Retinal pigment epithelial cell (primary cell): ENCODE measurements at places on chromosomes 1 and 21.
A peak's percentile ranks its signal among the peaks of the same experiment; 100 is the strongest.

- no peak for DNase-seq
Measured at GRCh38 chr1:53319296-53320101, 8.4 kb downstream of the LRP8 start.

GRCh38 chr1:158145173-158145719 is 35.4 kb upstream of the CD1D start:
- no peak for DNase-seq

DNA sequence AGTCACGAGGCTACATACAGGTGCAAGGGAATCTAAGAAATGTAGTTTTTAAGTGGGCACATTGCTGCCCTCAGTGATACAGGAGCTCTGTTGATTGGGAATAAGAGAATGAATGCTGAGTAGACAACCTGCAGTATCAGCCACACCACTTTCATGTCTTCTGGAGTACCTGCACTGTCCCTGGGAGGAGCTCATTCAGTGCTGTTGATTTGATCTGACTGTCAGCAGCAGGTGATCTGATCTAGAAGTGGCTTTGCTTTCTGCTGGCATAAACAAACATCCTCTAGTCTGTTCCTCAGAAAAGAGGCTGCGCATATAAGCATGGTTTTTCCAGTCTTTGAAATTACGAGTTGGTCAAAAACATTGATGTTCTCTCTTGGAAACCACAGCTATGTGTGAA is 35.5 kb upstream of the LRRC52 start:
- no peak for DNase-seq

GRCh38 chr1:7407544-7407895 is 363.6 kb upstream of the VAMP3 start:
- no peak for DNase-seq

- no peak for DNase-seq
Measured at GRCh38 chr1:2592672-2593071, 6.1 kb downstream of the PRXL2B start.

DNA sequence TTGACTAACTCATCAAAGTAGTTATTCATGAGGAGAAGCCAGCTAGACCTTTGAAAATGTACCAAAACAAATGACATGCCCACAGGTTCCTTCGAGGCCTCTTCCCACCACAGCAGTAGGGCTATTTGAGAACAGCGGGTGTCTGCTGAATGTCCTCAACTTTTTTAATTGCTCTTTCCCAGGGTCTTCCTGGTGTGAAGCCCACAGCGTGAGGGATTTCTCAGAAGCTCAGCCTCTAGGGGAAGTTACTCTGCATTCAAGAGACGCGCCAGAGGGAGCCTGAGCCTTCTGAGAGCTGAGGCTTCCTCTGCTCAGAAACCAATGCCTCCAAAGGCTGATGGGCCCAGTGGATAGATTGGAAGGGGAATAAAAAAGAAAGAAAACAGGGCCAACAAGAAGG is 153.6 kb downstream of the OLFM3 start:
- no peak for DNase-seq

- DNase-seq = no peak
Measured at GRCh38 chr1:43363283-43363934, 4.4 kb downstream of the ELOVL1 start.

GRCh38 chr1:114355240-114355639 is 155.8 kb downstream of the TRIM33 start:
- no peak for DNase-seq

- no peak for DNase-seq
Measured at GRCh38 chr1:200275415-200275814, 134.4 kb downstream of the ZNF281 start.

DNA sequence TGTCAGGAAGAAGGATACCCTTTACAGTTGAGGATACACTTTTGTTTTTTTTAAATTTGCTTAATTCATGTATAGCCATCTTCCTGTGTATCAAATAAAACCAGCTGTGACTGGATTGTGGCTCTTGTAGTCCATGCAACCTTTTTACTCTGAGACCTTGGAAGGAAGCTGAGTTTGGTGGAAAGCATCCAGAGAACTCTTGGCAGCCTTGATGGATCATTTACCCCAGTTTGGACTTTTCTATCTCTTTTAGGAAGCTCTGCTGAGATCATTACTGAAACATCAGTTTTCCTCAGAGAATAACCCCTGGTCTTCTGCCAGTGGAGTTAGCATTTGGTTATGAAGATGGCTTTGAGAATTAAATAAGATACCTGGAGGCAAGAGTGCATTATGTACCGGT is 21.2 kb upstream of the APOBEC4 start:
- no peak for DNase-seq

GRCh38 chr1:221473411-221473810 is 268.5 kb downstream of the DUSP10 start:
- DNase-seq = no peak

GRCh38 chr1:245577191-245578157 is 422.7 kb downstream of the KIF26B start:
- no peak for DNase-seq

- DNase-seq = no peak
Measured at GRCh38 chr1:32948905-32949304, 15.7 kb downstream of the RNF19B start.

DNA sequence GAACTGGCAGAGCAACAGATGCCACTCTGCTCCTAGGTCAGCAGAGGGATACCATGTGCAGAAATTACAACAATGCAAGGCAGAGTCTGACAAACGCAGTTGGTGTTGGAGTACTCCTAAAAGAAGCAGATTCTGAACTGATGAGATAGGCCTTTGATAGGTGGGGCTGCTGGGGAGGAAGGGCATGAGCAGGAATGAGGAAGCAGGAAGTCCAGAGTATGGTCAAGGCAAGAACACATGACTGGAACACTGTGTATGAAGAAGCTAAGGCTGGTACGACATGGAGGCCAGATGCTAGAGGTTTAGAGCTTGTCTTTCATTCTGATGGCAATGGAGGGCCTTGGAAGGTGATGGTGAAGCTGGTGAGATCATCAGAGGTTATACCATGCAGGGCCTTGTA is 11.5 kb upstream of the THRAP3 start:
- no peak for DNase-seq

DNA sequence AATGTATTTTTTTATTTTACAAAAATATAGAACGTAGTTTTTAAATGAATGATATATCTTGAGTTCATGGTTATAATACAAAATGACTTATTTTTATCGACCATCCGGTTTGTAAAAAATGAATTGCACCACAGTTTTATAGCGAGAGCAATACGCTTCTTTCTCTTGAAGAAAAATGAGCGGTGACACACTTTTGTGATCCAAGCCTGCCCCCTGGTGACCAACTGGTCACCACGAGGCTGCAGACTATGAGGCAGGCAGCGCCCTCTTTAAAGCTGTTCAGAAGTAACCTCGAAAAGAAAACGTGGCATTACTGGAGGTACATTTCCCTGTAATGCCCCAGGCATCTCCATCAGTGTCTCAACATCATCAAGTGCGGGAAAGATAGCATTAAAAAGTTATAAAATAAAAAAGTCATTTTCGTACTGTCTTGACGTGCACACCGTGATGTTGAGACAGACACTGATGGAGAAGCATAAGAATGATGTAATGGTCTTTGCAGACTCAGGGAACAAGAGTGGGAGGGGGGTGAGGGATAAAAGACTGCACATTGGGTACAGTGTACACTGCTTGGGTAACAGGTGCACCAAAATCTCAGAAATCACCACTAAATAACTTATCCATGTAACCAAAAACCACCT is 734.2 kb upstream of the ADAMTS5 start:
- peak; percentile 53 for DNase-seq
